ENCODE measurements at places on chromosomes 6 and 20.

DNA sequence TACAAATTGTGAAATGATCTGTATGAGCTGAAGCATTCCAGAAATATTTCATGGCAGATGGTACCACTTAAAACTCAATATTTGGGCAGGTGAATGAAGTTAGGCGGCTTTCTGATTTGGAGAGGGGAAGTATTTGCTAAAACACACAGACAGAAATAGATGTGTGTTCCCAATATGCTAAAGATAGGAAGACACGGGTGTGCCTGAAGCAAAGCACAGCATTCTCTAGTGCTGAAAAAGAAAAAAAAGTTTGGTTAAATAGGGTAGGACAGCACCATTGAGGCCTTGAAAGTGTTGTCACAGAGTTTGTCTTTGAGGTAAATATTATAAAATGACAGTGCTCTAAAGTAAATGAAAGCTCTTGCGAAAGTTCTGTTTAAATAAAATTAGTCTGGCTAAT is 252.2 kb upstream of the HSF2 start:
- no peak for DNase-seq
- H3K27ac ChIP-seq: no peak overlapping the region
- H3K4me1 ChIP-seq: no peaks in the 10 kb centered on the region
- H3K4me3 ChIP-seq: no peak overlapping the region
- no peaks in the 10 kb centered on the region for H3K36me3 ChIP-seq

GRCh38 chr6:141634269-141634668 is 498.5 kb upstream of the GJE1 start:
- H3K4me1 ChIP-seq: no peaks in the 10 kb centered on the region
- H3K27me3 ChIP-seq: no peaks in the 10 kb centered on the region
- no peaks in the 10 kb centered on the region for H3K36me3 ChIP-seq
- H3K4me3 ChIP-seq: no peak overlapping the region
- DNase-seq: no peak

GRCh38 chr6:12275107-12275506 is 15.1 kb upstream of the EDN1 start:
- H3K27me3 ChIP-seq: peaks cover 2% of the 10 kb centered on the region
- H3K36me3 ChIP-seq: peaks cover 6% of the 10 kb centered on the region
- peaks cover 7% of the 10 kb centered on the region for H3K4me1 ChIP-seq
- H3K4me3 ChIP-seq: no peak overlapping the region
- no peak overlapping the region for H3K27ac ChIP-seq
- DNase-seq: no peak

DNA sequence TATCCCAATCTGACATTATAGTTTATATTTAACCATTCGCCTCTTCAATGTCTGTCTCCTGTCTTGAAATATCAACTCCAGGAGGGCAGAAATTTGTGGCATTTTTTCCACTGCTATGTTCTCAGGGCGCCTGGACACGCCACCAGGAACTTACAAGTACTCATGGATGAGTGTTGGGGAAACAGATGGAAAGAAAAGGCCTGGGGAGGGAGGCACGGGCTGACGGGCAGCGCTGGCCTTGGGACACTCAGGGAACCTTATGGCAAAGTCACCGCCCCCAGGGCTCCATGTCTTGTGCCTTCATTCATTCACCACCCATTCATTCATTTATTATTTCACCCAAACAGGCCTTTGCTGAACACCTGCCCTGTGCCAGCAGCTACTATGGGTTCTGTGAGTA is 222.9 kb downstream of the PREX1 start:
- no peaks in the 10 kb centered on the region for H3K36me3 ChIP-seq
- H3K4me1 ChIP-seq: peaks cover 2% of the 10 kb centered on the region
- DNase-seq: no peak
- peaks cover 9% of the 10 kb centered on the region for H3K27me3 ChIP-seq
- no peak overlapping the region for H3K27ac ChIP-seq
